Muscle of arm (tissue), 14 donors: ENCODE measurements at places on chromosomes 1 and 21. TPM values are rescaled to one million over a fixed set of nuclear protein-coding genes. Genes with fewer than 3 reads are reported as not detected.

GRCh38 chr1:16212251-16212961 is at the start of gene ARHGEF19:
Gene ARHGEF19 (minus strand): TSS chr1:16212652. CDS start chr1:16209054, 3,598 bp downstream.
- no peak for DNase-seq

GRCh38 chr1:205963352-205964155 is 20.3 kb upstream of the SLC26A9 start:
- DNase-seq, result no peak

GRCh38 chr1:200035956-200036618 is 8.6 kb downstream of the NR5A2 start:
- no peak for DNase-seq

SIK1 gene
- 5.8 TPM for polyA plus RNA-seq

DNA sequence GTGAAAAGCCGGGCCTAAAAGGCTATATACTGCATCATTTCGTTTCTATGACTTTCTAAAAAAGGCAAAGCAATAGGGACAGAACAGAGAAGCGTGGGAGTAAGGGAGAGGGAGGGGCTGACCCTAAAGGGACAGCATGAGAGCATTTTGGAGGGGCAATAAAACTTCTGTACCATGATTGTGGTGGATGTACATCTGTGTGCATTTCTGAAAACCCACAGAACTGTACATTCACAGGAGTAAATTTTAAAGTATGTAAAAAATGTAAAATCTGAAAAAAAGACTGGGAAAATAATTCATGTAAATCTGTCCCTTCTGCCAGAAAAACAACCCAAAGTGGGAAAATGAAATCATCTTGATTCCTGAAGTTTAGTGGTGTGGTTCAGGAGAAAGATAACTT is 235.4 kb downstream of the CENPF start:
- DNase-seq, result no peak

DNA sequence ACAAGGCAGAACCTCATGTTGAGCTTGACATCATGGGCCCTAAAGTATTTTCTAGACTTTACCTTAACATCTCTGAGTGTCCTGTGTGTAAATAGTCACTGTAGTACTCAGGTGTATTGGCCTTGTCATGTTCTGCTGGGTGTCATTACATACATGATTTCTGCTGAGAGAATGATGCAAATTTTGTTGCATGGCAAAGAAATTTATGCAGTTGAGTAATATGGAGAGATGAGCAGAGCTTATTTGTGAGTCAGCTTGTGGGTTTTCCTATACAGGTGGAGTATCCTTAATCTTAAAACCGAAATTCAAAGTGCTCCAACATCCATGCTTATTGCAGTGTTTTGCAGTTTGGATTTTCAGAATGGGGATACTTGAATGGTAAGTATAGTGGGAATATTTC is 36.6 kb downstream of the RGL1 start:
- no peak for DNase-seq

GRCh38 chr1:161162052-161162451 is 2.8 kb downstream of the USP21 start:
- no peak for DNase-seq

DNA sequence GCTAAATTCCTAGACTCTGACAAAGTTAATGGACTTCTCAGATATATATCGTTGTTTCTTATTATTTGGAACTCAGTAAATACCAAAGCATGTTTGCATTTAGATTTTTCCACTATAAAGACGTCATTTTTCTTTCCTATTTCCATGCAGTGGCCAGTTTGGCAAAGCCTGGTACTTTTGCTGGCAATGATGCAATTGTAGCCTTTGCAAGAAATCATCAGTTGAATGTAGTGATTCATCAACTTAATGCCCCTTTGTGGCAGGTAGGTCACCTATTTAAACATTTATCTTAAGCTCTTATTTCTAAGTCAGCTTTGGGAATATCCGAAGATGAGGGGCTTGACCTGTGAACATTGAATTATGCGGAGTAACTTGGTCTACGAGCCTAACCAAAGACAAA is 12.0 kb downstream of the OTUD3 start:
- no peak for DNase-seq

DNA sequence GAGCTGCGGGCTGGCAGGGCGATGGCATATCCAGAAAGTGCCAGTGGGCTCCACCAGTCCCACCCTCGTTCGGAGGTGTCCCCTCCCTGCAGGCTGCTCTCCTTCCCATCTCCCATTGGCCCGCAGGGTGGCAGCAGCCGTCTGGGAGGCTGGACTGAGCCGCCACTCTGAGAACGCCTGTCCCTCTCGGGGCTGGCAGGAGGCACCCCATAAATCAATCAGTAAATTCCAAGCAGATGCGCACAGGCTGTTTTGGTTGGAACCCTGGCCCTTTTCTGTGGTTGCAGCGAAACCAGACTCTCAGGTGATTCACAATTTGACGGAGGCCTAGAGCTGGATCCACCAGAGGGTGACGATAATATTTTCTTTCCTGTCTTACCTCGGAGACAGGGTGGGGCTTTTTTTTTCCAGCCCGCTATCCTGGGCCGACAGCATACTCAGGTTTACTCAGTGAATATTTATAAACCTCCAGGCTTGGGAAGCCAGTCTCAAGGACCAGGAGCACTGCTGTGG is 99.7 kb downstream of the GLIS1 start:
- no peak for DNase-seq

GRCh38 chr1:205497351-205497750 is 7.1 kb upstream of the CDK18 start:
- no peak for DNase-seq

DNA sequence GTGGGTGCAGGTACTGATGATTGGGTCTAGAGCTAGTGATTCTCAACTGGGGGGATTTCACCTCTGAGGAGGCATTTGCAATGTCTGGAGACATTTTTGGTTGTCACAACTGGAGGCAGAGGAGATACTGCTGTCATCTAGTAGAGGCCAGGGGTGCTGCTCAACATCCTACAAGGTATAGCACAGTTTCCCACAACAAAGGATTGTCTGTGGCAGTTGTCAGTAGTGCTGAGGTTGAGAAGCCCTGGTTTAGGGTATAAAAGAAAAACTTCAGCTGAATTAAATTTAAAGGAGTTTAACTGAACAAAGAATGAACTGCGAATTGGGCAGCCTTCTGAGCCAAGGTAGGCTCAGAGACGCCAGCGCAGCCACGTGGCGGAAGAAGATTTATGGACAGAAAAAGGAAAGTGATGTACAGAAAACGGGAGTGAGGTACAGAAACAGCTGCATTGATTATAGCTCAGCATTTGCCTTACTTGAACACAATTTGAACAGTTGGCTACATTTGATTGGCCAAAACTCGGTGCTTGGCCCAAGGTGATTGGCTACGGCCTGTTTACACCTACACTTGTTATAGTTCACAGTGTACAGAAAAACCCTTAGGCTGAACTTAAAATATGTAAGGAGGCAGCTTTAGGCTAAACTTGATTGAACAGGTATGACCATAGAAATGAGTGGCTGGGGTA is 40.4 kb downstream of the MPZL1 start:
- DNase-seq, result no peak

DNA sequence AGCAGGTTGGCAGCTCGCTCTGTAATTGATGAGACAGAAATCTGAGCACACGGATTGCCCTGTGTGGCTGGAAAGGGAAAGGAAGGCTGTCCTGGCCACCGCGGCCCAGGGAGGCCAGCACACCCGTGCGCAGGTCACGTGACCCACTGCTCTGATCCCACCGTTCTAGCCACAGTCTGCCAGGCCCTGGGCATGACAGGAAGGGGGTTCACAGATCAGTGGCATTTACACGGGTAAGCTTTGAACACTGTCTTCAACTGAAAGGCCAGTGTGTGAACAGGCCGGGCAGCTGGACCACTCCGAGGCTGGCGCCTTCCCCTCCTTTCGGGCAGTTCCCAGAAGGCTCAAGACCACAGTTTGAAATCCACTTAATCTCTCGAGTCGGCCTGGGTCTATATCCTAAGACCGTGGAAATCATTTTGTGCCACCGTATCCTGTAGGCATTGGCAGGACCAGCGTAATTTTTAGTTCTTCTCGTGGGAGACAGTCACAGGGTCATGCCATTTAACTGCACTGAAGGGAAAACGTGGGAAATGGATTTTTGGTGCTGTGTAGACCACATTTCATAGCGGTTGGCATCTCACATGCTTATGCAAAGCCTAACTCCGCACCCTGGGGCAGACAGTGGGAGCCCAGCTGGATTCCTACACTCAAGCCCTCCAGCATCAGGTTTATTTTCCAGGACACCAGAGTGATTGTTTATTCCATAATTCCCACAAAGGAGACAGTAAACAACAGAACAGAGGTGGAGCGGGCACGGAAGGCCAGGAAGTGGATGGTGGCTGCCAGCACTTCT is 3.1 kb upstream of the ADARB1 start:
- no peak for DNase-seq
